ENCODE measurements at places on chromosomes 13 and 19.
A peak's percentile ranks its signal among the peaks of the same experiment; 100 is the strongest.

- DNase-seq: peak; percentile 85
These were observed 176.2 kb downstream of the FOXO1 start for GRCh38 chr13:40490086-40490758.

DNA sequence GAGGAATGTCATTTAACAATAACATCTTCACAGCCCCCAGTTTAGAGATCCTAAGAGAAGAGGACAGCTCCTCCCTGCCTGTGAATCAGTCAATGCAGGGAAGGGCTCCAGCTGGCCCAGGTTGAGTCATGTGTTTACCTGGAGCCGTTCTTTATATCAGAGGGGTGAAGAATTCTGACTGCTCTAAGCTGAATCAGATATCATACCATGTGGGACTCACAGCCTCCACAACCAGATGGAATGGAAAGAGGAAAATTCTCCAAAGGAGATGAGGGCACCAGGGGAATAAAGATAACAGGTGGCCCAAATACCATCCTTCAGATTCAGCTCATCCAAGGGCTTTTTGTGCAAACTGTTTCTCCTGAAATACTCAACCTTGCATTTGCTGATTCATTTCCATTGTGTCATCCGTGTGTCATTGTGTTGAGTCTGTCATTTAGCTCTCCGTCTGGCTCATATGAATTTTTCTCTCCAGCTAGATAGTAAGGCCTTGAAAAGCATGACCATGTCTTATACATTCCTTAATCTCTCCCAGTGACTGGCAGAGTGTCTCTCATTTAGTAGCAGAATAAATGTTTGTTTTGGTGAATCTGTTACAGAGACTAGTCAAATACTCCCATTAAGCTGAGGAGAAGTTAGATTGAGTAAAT lies 217.9 kb downstream of the RFC3 start:
- DNase-seq: no peak

- DNase-seq: no peak
These were observed 178.7 kb downstream of the TBC1D4 start for GRCh38 chr13:75303263-75303662.

- DNase-seq: no peak
These were observed 14.5 kb upstream of the TSPAN16 start for GRCh38 chr19:11281356-11282049.

DNA sequence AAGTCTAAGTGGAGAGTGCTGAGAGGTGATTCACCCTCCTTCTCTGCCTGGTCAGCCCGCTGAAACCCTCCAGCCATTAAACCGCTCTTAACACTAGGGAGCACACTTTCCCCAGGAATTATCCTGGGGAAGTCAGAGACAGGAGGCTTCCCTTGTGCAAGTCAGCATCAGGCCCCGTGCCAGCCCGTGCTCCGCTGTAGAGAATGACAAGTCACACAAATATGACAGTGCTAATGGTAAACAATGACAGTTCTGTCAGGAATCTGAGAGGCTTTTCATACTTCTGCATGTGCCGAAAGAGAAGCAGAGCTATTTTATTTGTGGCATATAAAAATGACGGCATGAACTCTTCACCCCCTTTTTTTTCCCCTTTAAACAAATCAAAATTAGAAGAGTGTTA lies 816.9 kb upstream of the SLC10A2 start:
- no peak for DNase-seq

- DNase-seq: no peak
These were observed 95.0 kb downstream of the LIG4 start for GRCh38 chr13:108120302-108120701.

GRCh38 chr13:50122455-50122854 lies 107.2 kb downstream of the KCNRG start:
- no peak for DNase-seq

DNA sequence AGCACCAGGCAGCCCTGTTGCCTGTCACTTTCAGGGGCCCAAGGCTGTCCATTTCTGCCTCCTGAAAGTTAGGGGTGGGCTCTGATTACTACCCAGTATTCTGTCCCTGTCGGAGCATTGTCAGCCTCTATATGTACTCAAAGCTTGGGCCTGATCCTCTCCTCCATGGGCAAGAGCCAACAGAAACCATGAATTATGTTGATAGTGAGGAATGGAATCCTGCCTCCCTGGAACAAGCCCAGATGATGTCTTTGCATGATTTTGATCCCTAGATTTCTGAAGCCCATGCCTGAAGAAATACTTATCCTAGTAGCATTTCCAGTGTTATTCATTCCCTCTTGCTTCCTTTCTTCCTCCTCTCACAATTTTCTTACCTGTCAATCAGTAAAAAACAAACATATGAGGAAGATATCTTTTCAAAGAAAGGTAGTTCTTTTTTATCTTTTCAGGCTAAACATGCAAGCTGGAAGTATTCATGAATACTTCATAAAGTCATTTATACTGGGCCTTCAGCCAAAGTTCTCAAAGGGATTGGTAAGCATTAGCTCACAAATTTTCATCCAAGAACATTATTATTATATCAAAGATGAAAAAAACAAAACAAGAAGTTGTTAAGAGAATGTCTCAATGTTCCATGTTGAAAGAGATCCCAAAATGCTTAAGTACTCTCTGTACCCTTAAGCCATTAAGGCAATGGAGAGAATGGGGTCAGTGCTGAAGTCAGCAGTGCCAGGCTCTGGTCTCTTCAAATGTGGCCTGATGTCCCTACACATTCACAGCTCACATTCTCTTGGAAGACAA lies 171.7 kb downstream of the NHLRC3 start:
- no peak for DNase-seq

- DNase-seq: peak; percentile 81
These were observed 3.8 kb downstream of the ATP12A start for GRCh38 chr13:24683838-24684599.

DNA sequence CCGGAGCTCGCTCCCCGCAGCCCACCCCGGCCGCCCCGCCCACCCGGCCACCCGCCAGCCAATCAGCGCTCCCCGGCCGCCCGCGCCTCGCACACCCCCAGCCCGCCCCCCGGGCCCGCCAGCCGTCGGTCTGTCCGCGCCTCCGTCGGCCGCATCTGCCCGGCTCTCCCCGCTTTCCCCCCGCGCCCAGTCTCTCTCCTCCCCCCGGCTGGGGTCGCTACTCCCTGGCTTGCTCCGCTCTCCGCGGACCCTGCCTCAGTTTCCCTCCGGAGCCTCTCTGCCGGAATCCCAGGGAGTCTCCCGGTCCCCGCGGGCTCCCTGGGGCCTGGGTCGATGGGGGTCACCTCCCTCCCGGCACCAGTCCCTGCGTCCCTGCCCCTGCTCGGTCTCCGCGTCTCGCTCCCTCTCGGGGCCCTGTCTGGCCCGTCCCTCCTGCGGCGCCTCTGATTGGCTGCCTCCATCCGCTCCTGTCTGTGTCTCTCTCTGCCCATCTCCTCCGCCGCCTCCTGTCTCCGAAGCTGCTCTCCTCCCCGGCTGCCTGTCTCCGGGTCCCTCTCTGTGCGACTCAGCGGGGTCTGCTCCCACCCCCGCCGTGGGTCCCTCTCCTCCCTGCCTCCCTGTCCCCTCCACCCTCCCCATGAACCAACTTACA lies 484 bp downstream of the IL11 start:
- DNase-seq: peak; percentile 43

DNA sequence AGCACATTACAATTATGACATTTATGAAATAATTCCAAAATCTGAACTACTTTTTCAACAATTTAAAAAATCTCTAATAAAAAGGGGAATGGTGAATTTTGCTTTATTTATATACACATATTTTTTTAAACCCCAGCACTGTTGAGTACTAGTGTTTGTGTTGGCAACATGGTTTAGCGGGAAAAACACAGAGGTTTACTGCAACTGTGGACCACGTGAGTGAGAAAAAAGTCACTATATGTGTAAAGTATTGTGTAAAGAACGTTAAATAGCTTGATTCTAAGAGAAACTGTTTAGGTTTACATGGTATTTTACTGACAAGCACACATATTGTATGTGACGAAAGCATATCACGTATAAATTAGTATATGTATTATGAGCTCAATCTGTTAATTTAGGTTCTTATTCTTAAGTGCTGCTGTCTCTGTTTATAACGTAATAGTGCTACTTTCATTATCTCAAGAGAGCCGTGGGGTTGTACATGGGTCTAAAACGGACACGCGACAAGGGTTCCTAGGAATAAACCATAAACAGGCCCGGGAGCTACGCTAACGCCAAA lies 617 bp downstream of the SKA3 start:
- DNase-seq: no peak

DNA sequence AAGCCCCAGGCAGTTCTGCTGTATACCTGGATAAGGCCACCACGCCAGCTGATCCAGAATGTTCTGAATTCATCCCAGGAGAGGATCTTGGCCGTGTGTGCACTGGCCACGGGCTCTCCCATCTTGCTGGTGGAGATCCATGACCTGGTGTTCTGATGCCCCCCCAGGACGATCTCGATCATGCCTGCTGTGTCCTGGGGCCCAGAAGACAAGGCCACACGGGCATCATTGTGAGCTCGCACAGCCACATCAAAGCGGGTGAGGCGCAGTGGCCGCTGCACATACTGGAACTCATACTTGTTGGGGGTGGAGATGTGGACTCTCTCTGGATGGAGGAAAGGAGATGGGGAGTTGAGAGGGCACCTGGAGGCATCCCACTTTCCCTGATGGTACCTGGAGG lies 40.1 kb downstream of the F2RL3 start:
- DNase-seq: no peak

GRCh38 chr19:55146078-55146704 lies 2.8 kb downstream of the TNNT1 start:
- DNase-seq: no peak

- no peak for DNase-seq
These were observed 214.9 kb downstream of the KLF5 start for GRCh38 chr13:73273745-73274144.

DNA sequence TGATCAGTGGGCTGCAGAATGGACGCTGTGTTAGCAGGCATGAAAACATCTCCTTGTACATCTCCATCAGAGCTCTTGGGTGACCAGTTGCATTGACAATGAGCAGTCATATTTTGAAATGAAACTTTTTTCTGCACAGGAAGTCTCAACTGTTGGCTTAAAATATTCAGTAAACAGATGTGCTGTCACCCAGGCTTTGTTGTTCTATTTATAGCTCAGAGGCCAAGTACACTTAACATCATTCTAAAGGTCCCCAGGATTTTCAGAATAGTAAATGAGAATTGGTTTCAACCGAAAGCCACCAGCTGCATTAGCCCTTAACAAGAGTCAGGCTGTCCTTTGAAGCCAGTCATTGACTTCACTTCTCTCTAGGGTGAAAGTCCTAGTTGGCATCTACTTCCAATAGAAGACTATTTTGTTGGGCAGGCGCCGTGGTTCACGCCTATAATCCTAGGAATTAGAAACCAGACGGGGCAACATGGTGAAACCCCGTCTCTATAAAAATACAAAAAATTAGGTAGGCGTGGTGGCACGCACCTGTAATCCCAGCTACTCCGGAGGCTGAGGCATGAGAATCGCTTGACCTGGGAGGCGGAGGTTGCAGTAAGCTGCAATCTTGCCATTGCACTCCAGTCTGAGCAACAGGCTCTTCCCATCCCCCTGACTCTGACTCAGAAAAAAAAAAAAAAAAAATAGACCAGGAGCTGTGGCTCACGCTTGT lies 7.9 kb upstream of the PDE4A start:
- no peak for DNase-seq

GRCh38 chr13:59666504-59666903 lies 497.2 kb downstream of the DIAPH3 start:
- DNase-seq: no peak

DNA sequence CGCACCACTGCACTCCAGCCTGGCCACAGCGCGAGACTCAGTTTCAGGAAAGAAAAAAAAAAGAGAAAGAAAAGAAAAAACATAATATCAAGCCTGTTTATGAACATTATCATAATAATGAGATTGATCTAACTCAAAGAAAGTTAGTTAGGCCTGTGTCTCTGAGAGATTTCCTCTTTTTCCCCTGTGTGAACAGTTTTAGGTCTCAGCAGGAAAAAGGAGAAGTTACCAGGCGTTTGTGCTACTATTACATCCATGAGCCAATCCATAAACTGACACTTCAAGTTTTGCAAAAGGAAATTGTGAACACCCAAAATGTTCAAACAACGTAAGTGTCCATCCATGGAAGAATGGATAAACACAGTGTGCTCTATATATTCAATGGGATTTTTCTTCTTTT lies 3.8 kb downstream of the TARM1 start:
- DNase-seq: no peak

- no peak for DNase-seq
These were observed 178.4 kb downstream of the LACC1 start for GRCh38 chr13:44058067-44058466.

GRCh38 chr13:113474179-113474578 lies 16.3 kb downstream of the DCUN1D2 start:
- no peak for DNase-seq

GRCh38 chr13:47327861-47328260 lies 431.0 kb upstream of the HTR2A start:
- no peak for DNase-seq
